ENCODE measurements at places on chromosomes 7 and 10. TPM values are rescaled to one million over a fixed set of nuclear protein-coding genes. Genes with fewer than 3 reads are reported as not detected.

Gene CCSER2
- total RNA-seq: 24.3 TPM

Gene RADIL
- total RNA-seq: 13.1 TPM

Gene MACC1
- total RNA-seq: 9.4 TPM

Gene ITPRIP
- total RNA-seq: 58.6 TPM

Gene HMX2
- total RNA-seq: 1.1 TPM

Gene PROSER2
- total RNA-seq: 10.3 TPM

Gene EBF3
- total RNA-seq: not detected

Gene HOXA3
- 5.8 TPM for total RNA-seq
